ENCODE measurements at places on chromosomes 6 and 20. TPM values are rescaled to one million over a fixed set of nuclear protein-coding genes. Genes with fewer than 3 reads are reported as not detected.

DNA sequence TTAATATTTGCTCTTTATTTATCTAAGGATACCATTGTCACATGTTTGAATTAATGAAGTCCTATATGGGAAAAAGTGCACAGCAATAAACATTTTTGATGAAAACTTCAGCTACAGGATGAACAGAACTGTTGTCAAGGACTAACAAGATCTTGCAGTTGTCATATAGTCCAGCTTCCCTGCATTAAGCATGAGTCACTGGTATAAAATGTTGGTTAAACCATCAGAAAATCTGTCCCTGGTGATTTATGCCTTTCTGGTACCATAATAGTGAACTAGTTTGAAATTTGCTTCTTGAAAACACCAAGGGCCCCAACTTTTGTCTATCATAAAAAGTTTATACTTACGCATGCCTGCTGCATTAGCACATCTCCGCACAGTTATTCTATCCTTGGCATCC is 60.4 kb upstream of the RSPO3 start:
- no peak for DNase-seq
- H3K27me3 ChIP-seq, result no peaks in the 10 kb centered on the region
- no peaks in the 10 kb centered on the region for H3K4me1 ChIP-seq
- H3K27ac ChIP-seq, result no peak overlapping the region
- no peak overlapping the region for H3K4me3 ChIP-seq

DNA sequence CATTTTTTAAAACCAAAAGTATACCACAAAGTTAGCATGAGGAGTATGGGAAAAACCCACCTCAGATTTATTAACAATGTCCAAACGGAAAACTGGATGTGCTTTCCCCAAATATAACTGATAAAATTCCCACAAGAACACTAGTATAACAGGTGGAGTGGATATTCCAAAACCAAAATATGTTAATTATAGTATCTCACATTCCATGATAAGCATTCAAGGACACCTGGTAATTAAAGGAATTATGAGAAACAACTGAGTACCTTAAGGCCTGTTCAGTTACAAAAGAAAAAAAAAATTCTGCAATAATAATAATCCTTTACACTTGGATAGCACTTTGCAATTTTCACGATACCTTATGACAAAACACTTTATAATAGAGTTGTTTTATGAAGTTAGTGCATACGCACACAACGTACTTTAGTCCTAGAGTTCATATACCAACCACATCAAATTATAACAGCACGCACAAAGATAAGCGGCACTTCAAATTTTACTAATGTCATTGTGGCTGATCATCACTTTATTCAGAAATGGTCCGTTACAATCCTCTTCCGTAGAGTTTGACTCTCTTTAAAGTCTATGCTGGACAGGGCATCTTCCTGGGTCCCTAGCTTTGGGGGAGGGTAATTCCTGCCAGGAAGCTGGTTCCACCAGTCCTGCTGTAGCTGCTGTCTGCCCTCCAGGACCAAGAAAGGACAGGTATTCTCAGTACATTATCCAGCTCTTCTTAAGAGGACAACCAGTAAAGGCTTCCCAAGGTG is 1.7 kb downstream of the CDK19 start:
- no peaks in the 10 kb centered on the region for H3K4me1 ChIP-seq

DNA sequence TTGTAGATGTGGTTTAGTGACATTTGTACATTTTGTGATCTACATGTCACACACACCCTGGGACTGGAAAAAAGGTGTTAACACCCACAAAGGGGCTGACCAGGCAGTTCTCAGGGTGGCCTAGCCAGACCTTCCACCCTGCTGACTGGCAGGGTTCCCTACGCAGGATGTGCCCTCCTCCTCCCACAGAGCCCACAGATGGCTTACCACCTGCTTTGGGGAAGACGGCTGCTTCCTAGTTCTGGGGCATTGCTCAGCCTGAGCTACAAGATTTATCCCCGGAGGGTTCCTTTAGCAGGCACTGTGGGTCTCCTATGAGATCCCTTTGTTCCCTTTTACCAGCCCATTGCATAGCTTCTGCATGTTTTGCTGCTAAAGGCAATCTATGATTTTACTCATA is 35.1 kb downstream of the SNAP25 start:
- no peaks in the 10 kb centered on the region for H3K36me3 ChIP-seq
- H3K27me3 ChIP-seq, result no peaks in the 10 kb centered on the region
- no peaks in the 10 kb centered on the region for H3K4me1 ChIP-seq
- no peak for DNase-seq

DNA sequence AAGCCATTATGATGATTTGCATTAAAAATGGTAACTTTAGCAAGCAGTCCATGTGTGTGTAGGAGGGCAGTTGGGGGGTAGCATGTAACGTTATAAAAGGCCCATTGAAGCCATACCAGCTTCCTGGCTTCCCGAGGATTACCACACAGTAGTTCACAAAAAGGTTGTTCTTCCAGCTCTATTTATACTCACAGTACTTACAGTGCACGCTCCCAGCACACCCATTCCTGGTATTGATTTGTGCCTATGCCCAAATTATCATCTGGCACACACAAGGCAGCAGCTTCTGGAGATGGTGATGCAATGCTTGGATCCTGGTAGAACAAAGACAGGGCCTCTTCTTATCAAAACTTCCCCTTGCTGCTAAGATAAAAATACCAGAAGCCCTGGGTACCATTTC is 436.8 kb downstream of the HAO1 start:
- H3K36me3 ChIP-seq, result no peaks in the 10 kb centered on the region
- H3K4me3 ChIP-seq, result no peak overlapping the region
- H3K4me1 ChIP-seq, result no peaks in the 10 kb centered on the region
- no peaks in the 10 kb centered on the region for H3K27me3 ChIP-seq
- no peak overlapping the region for H3K27ac ChIP-seq

- H3K4me3 ChIP-seq, result no peak overlapping the region
- DNase-seq, result no peak
- no peaks in the 10 kb centered on the region for H3K4me1 ChIP-seq
- H3K27me3 ChIP-seq, result no peaks in the 10 kb centered on the region
- H3K27ac ChIP-seq, result no peak overlapping the region
Measured at GRCh38 chr6:37277001-37277409, 19.1 kb upstream of the TMEM217 start.

DNA sequence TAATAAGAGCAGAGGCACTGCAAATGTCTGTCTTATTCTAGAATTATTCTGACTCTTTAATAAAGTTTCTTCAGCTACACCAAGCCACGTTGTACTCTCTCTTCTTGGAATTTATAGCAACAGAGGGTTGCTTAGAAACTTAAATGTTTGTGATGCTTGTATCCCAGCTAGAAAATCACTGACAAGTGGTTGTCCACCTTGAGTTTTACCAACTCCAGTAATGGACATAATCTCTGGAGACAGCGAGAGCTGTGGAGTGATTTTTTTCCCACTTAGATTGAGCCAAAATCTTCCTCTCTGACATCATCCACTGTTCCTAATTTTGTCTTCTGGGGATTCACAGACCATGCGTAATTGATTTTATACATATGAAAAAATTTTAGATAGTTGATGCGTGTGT is 8.0 kb downstream of the ECT2L start:
- H3K27ac ChIP-seq, result no peak overlapping the region
- no peak overlapping the region for H3K4me3 ChIP-seq

GRCh38 chr6:164347455-164347854 is 932.9 kb downstream of the QKI start:
- no peak overlapping the region for H3K27ac ChIP-seq
- no peak for DNase-seq
- no peaks in the 10 kb centered on the region for H3K27me3 ChIP-seq
- H3K4me3 ChIP-seq, result no peak overlapping the region
- no peaks in the 10 kb centered on the region for H3K36me3 ChIP-seq

GRCh38 chr6:168908166-168908565 is 345.5 kb downstream of the THBS2 start:
- H3K4me3 ChIP-seq, result no peak overlapping the region
- no peaks in the 10 kb centered on the region for H3K27me3 ChIP-seq
- no peak overlapping the region for H3K27ac ChIP-seq
- H3K4me1 ChIP-seq, result no peaks in the 10 kb centered on the region

DNA sequence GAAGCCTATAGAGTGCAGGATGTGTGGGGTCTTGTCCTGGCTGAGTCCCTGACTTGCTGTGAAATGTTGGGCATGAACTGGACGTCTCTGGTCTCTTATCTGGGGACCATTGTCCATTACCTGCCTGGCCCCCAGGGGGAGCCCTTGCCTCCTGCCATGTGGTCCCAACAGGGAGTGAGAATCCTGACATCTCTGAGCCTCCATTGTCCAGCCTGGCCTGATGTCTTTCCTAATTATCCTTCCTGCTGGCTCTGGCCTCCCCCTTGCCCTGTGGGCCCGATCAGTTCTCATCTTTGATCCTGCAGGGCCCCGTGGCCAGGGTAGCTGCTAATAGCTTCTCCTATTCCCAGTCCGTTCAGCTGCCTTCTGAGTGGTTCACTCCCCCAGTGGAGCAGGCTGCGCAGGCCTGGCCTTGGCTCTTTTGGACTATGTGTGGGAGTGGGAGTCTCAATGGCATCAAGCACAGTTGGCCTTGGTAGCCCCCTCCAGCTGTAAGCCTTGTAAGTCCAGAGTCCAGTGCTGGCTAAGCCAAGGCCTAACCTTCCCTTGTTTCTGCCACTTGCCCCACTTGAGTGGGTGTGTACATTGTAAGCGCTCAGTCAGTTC is 77.9 kb upstream of the RALY start:
- H3K4me1 ChIP-seq, result no peaks in the 10 kb centered on the region
- no peak overlapping the region for H3K27ac ChIP-seq
- H3K27me3 ChIP-seq, result no peaks in the 10 kb centered on the region
- no peaks in the 10 kb centered on the region for H3K36me3 ChIP-seq
- no peak overlapping the region for H3K4me3 ChIP-seq

- H3K27ac ChIP-seq, result no peak overlapping the region
- no peaks in the 10 kb centered on the region for H3K4me1 ChIP-seq
- no peak for DNase-seq
- no peak overlapping the region for H3K4me3 ChIP-seq
- H3K27me3 ChIP-seq, result no peaks in the 10 kb centered on the region
Measured at GRCh38 chr20:51206032-51206662, 183.2 kb upstream of the KCNG1 start.

DNA sequence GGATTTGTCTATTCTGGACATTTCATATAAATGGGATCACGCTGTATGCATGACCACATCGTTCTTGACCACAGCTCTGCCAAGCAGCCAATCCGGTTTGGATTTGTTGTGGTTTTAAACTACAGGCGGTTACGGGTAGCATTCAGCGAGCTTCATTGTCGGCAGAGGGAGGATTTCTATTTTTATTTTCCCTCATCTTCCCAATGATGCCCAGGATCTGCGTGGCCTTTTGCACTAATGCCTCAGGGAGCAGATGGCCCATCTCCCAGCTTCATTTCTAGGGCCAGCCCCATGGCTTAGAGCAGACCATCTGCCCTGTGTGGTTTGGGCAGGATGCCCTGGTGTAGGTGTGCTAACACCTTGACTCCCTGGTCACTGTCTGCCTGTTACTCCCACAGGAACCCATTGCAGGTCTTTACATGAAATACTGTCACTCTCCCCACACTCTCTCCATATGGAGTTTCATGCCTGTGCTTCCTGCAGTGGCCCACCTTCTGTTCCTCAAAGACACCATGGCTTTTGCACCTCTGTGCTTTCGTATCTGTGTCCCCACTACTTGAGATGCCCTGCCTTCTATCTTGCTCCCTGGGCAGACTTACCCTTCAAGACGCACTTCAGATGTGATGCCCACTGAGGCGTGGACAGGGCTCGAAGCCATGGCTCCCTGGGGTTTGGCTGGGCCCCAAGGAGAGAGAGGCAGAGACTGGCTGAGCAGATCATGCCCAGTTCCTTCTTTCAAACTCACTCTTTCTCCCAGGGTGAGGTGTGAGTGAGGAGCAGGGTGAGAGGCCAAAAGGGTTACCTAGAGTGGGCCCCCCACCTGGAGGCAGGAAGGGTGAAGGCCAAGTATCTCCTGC is 26.0 kb downstream of the SDCBP2 start:
- H3K27ac ChIP-seq, result no peak overlapping the region
- H3K4me1 ChIP-seq, result no peaks in the 10 kb centered on the region
- no peaks in the 10 kb centered on the region for H3K27me3 ChIP-seq
- H3K36me3 ChIP-seq, result no peaks in the 10 kb centered on the region

GRCh38 chr6:69265090-69265489 is 531.7 kb downstream of the LMBRD1 start:
- H3K4me3 ChIP-seq, result no peak overlapping the region
- DNase-seq, result no peak
- no peaks in the 10 kb centered on the region for H3K27me3 ChIP-seq
- no peak overlapping the region for H3K27ac ChIP-seq
- no peaks in the 10 kb centered on the region for H3K36me3 ChIP-seq

GRCh38 chr20:38337561-38338140 is 8.6 kb upstream of the LBP start:
- no peak overlapping the region for H3K27ac ChIP-seq
- H3K4me1 ChIP-seq, result no peaks in the 10 kb centered on the region
- no peak for DNase-seq
- no peak overlapping the region for H3K4me3 ChIP-seq
- H3K36me3 ChIP-seq, result no peaks in the 10 kb centered on the region
- no peaks in the 10 kb centered on the region for H3K27me3 ChIP-seq

- no peaks in the 10 kb centered on the region for H3K27me3 ChIP-seq
- H3K27ac ChIP-seq, result no peak overlapping the region
- H3K4me3 ChIP-seq, result no peak overlapping the region
- H3K4me1 ChIP-seq, result no peaks in the 10 kb centered on the region
- DNase-seq, result no peak
Measured at GRCh38 chr6:119586250-119586882, 236.8 kb upstream of the MAN1A1 start.

- no peak for DNase-seq
- no peak overlapping the region for H3K4me3 ChIP-seq
- peaks cover 3% of the 10 kb centered on the region for H3K4me1 ChIP-seq
- peak overlapping the region; percentile 29 for H3K27ac ChIP-seq
- H3K27me3 ChIP-seq, result no peaks in the 10 kb centered on the region
- H3K36me3 ChIP-seq, result no peaks in the 10 kb centered on the region
Measured at GRCh38 chr6:139590206-139590605, 215.8 kb upstream of the CITED2 start.

GRCh38 chr20:20849161-20849560 is 136.7 kb upstream of the RALGAPA2 start:
- H3K36me3 ChIP-seq, result no peaks in the 10 kb centered on the region
- no peak overlapping the region for H3K27ac ChIP-seq
- no peaks in the 10 kb centered on the region for H3K4me1 ChIP-seq
- H3K4me3 ChIP-seq, result no peak overlapping the region
- H3K27me3 ChIP-seq, result no peaks in the 10 kb centered on the region
- DNase-seq, result no peak

- H3K4me3 ChIP-seq, result no peak overlapping the region
- H3K27me3 ChIP-seq, result no peaks in the 10 kb centered on the region
- no peak overlapping the region for H3K27ac ChIP-seq
- no peak for DNase-seq
- H3K4me1 ChIP-seq, result no peaks in the 10 kb centered on the region
Measured at GRCh38 chr20:63163596-63164483, 52.1 kb downstream of the YTHDF1 start.

DNMT3B gene
- 1.6 TPM for total RNA-seq

COL9A3 gene
- total RNA-seq, result 75.4 TPM

CST2 gene
- not detected for total RNA-seq

IL17A gene
- total RNA-seq, result 0.40 TPM

POPDC3 gene
- total RNA-seq, result 0.79 TPM

COL21A1 gene
- total RNA-seq, result 27.7 TPM

SIM1 gene
- total RNA-seq, result not detected

CDK19 gene
- total RNA-seq, result 1.0 TPM

SLC26A8 gene
- total RNA-seq, result not detected

RNF182 gene
- 0.41 TPM for total RNA-seq

PKIB gene
- total RNA-seq, result 5.2 TPM

HRH3 gene
- not detected for total RNA-seq

FAXC gene
- total RNA-seq, result 9.1 TPM

Data from uterus (tissue), 4 donors.